ENCODE measurements at places on chromosomes 13 and 19.

DNA sequence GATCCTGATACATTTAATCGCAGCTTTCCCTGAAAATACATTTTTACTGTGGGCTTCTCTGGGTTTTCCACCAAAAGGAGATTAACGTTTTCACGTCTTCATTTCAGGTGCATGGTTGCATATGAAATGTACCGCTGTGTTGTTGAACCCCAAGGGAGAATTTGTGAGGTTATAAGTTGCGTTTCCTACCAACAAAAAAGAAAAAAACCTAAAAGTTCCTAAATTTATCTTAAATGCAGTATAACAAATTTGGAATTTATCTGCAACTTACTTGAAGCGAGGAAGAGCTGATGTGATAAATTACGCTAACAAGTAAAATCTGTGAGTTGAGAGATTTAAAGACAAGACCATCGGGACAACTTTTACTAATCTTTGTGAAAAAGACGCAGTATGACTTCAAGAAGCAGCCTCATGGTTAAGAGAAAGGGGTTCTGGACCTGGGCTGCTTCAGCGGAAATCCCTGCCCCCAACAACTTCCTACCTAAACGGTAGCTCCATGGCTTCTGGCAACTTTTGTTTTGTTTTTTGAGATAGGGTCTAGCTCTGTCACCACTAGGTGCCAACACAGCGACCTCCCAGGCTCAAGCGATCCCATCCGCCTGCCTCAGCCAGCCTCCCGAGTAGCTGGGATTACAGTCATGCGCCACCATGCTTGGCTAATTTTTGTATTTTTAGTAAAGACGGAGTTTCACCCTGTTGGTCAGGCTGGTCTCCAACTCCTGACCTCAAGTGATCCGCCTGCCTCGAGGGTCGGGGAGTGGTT is 958 bp upstream of the OBI1 start:
- DNase-seq: no peak
- no peaks in the 10 kb centered on the region for H3K36me3 ChIP-seq
- H3K27ac ChIP-seq: no peak overlapping the region
- peaks cover 7% of the 10 kb centered on the region for H3K4me1 ChIP-seq
- H3K27me3 ChIP-seq: no peaks in the 10 kb centered on the region

DNA sequence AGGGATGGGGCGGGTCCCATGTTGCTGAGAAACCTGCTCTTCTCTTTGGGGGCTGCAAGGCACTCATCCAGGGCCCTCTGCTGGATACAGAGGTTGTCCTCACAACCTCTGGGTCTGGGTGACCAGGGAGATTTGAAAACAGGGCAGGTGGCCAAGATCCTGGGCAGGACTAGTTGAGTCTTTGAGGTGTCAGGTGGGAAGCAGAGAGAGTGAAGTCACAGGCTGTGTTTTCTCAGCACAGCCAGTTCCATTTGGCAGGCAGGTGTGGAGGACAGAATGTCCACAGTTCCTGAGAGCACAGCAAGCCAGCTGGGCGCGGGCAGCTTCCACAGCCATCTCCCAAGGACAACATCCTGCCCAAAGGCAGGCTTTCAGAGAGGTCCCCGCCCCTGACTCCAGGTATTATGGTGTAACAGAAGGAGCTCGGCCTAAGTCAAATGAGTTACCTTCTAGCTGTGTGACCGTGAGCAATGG is 118.8 kb downstream of the NUFIP1 start:
- H3K4me3 ChIP-seq: no peak overlapping the region
- DNase-seq: no peak
- no peaks in the 10 kb centered on the region for H3K27me3 ChIP-seq
- H3K4me1 ChIP-seq: peaks cover 4% of the 10 kb centered on the region
- no peaks in the 10 kb centered on the region for H3K36me3 ChIP-seq
- H3K27ac ChIP-seq: no peak overlapping the region

- H3K4me3 ChIP-seq: no peak overlapping the region
- no peak for DNase-seq
- H3K36me3 ChIP-seq: no peaks in the 10 kb centered on the region
- no peaks in the 10 kb centered on the region for H3K27me3 ChIP-seq
- H3K4me1 ChIP-seq: no peaks in the 10 kb centered on the region
Observed at GRCh38 chr13:64471916-64472315, 2758.2 kb downstream of the PCDH9 start.

GRCh38 chr13:110554227-110554836 is 7.2 kb downstream of the RAB20 start:
- H3K4me3 ChIP-seq: no peak overlapping the region
- H3K27me3 ChIP-seq: no peaks in the 10 kb centered on the region
- H3K4me1 ChIP-seq: peaks cover 46% of the 10 kb centered on the region
- DNase-seq: no peak
- no peaks in the 10 kb centered on the region for H3K36me3 ChIP-seq

DNA sequence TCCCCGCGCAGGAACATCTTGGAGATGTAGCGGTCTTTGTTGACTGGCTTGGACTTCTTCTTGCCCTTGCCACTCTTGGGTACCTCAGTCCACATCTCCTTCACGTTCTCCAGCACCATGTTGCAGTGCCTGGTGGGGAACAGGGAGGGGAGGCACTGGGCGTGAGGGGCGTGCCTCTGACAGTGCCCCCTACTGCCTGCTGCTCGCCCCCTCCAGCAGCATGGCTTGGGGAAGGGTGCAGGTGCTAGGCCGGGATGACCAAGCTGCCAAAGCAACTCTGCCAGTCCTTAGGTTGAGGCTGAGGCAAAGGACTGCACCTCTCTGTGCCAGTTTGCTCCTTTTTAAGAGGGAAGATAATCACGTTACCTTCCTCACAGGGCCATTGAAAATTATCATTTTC is 4.2 kb downstream of the SNRPD2 start:
- peaks cover 6% of the 10 kb centered on the region for H3K4me1 ChIP-seq
- no peak overlapping the region for H3K4me3 ChIP-seq
- no peak overlapping the region for H3K27ac ChIP-seq
- no peaks in the 10 kb centered on the region for H3K27me3 ChIP-seq
- H3K36me3 ChIP-seq: peaks cover 29% of the 10 kb centered on the region
